Esophagus squamous epithelium (tissue), 5 donors: ENCODE measurements at places on chromosomes 12 and 14.

- DNase-seq, result no peak
Measured at GRCh38 chr12:97638739-97639138, 176.1 kb downstream of the RMST start.

GRCh38 chr12:75750716-75751306 lies 239.4 kb upstream of the KRR1 start:
- DNase-seq, result no peak

DNA sequence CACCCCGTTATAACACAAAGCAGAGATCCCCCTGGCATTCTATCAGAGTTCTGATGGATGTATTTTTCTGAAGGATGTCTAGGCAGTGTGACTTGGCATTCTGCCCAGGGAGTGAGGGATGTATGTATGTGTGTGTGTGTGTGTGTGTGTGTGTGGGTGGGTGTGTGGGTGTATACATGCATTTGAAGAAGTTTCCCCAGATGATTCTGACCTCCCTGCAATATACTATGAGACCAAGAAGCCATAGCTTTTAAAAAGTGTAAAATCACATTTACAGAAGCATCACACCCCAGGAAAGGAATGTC lies 59.7 kb upstream of the NAP1L1 start:
- DNase-seq, result no peak

- no peak for DNase-seq
Measured at GRCh38 chr12:117178745-117179144, 11.5 kb downstream of the FBXO21 start.

DNA sequence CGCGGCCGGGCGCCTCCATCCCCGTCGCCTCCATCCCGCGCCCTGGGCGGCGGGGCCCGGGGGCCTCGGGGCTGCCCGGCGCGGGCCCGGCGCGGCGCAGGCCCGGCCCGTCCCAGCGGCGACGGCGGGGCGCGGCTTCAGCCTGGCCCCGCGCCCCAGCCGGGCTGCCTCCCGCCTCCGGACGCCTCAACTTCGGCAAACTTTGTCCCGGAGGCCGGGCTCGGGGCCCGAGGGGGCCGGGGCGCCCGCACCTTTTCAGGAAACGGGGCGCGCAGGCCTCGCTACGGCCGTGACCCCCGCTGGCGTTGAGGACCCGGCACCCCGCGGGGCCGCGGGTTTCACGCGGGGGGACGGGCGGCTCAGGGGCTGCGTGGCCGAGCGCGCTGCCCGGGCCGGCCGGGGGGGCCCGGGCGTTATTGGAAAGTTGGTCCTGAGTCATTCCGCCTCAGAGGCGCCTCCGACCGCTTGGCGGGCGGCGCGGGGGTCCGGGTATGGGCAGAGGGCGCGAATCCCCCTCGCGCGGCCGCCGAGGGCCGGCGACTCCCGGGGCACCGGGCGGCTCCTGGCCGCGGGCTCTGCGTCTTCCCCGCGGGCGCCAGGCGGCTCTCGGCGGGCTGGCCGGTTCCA lies 575 bp downstream of the TRAF3 start:
- no peak for DNase-seq
